Stimulated activated CD8-positive, alpha-beta memory T cell treated with anti-CD3 and anti-CD28 coated beads, Interleukin-7, amount 100 ng/mL, for 1 hour (primary cell): ENCODE measurements at places on chromosomes 2 and 18.
A peak's percentile ranks its signal among the peaks of the same experiment; 100 is the strongest.

- DNase-seq: no peak
These were observed 301.0 kb downstream of the STK39 start for GRCh38 chr2:167946441-167946841.

GRCh38 chr2:36812196-36812595 is 115.7 kb downstream of the VIT start:
- no peak for DNase-seq

- no peak for DNase-seq
These were observed 258.1 kb downstream of the GBX2 start for GRCh38 chr2:235910067-235910466.

DNA sequence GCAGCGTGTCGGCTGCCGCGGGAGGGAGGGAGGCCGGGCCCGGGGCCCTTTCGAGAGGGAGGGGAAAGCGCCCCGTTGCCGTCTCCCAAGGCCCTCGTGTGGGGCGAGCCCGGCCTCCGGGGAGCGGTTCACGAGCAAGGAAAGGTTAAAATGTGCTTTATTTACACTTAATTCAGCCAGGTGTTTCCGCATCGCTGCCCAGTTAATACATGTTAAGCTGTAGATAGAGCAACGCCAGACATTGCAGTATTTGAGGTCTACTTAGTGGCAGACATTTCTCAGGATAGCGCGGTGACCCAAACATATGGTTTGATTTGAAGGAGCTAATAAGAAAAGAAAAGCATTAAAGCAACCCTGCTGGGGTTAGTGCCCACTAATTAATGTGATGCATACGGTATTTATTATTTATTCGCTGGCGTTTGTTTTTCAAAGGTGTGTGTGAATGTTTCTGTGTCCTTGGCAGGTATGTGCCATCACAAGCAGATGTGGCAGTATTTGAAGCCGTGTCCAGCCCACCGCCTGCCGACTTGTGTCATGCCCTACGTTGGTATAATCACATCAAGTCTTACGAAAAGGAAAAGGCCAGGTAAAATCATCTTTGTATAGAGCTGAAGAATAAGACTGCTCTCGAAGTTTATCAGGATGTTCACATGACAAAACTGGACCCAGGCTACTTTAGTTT is 571 bp downstream of the EEF1B2 start:
- DNase-seq: no peak

- DNase-seq: no peak
These were observed 104.5 kb downstream of the DHRS9 start for GRCh38 chr2:169173876-169174275.

DNA sequence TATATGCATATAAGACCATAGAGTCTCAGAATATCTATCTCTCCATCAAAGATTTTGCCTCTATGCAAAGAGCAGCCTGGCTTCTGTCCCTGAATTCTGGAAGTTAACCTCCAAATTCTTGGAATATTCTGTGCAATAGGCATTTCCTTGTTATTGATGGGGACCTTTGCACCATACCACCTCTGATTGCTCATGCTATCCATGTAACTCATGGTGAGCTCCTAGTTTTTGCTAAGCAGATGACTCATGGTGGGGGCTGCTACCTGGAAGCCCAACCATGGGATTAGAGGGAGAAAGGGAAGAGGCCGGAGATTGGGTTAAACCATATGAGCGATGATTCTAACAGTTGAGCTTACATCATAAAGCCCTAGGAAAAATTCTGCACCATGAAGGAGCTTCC is 310.2 kb upstream of the FIGN start:
- no peak for DNase-seq

DNA sequence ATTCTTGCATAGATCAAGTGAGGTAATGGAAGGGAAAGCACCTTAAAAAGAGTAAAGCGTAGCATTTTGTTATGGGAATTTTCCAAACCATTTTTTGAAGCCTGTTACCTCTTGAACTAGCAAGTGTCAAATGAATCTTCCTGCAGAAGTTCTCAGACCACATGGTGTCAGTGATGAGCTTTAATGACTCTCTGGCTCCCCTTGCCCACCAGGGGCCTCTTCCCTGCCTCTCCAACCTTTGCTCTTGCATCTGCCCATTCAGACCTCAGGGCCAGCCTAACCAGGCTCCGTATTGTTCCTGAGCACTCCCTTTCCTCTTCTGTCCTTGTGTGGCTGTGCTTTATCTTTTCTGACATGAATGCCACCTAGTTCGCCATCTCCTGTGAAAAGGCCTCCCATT is 155.9 kb downstream of the DIS3L2 start:
- DNase-seq: no peak

GRCh38 chr2:85409845-85410583 is at the start of gene CAPG:
Gene CAPG, minus strand, starts transcription at chr2:85410366. Its CDS starts 8,221 bp downstream, at chr2:85402145.
- peak; percentile 19 for DNase-seq

DNA sequence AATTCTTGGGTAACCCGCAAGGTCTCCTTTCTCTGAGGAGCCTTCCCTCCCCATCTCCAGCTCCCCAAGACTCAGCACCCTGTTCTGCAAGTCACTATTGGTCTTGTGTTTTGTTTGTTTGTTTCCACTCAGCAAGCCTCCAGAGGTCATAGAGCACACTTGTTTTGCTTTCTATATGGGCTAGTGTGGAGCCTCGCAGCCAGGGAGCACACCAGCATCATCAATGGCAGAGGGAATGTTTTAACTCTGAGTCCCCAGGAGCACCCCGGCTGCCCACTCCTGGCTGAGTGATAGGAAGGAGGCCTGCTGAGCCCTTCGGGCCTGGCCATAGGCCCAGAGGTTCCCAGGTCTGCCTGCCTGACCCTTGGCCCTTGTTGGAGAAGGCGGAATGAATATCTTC is 36.6 kb downstream of the GLI2 start:
- no peak for DNase-seq

DNA sequence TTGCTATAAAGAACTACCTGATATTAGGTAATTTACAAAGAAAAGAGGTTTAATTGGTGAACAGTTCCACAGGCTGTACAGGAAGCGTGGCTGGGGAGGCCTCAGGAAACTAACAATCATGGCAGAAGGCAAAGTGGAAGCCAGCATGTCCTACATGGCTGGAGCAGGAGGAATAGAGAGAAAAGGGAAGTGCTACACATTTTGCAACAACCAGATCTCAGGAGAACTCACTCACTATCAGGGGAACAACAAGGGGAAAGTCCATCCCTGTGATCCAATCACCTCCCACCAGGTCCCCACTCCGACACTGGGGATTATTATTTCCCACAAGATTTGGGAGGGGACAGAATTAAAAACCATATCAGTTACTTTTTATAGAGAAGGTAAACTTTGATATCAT is 273.5 kb upstream of the MMADHC start:
- DNase-seq: no peak

GRCh38 chr2:241009601-241010530 is 11.4 kb downstream of the SNED1 start:
- DNase-seq: no peak

- no peak for DNase-seq
These were observed 140.8 kb downstream of the DDX1 start for GRCh38 chr2:15732341-15733077.

GRCh38 chr18:70028734-70029133 is 81.1 kb upstream of the CD226 start:
- no peak for DNase-seq

DNA sequence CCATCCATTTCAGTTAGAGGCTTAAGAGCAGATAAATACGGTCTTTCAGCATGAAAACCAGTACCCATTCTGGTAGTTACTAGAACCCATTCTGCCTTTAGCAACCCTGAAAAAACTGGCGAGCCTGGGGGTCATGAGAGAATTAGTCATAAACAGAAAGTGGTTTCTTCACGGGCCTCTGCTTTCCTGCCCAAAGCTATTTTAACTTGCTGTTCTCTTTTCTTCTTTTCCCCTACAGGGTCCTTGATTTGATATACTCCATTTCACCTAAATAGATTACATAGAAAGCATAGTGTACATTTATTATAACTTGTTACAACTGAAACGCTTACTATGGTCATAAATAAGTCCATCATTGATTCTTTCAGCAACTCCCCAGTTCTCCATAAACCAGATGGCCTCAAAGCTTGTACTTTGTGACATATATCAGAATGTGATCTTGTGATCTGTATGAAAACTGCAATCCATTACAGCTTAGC is 48.3 kb downstream of the WDFY1 start:
- DNase-seq: no peak
